ENCODE measurements at places on chromosomes 4 and X.

- no peak for DNase-seq
These were observed 349.4 kb downstream of the FAT4 start for GRCh38 chr4:125663896-125664767.

DNA sequence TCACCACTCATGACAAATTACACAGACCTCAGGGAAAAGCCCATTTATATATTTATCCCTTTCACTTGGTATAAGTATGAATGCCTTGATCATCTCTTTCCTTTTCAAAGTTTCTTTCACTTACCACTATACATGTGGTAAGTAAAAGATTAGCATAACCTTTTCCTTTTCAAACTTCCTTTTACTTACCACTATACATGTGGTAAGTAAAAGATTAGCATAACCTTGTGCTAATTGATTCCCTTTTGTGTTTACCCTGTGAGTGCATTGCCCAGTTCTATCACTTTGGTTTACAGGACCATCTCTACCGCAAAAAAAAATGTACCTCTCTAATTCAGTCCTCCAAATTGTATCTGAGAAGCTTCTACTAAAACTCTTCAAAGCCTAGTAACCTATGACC is 32.7 kb upstream of the TCEANC start:
- DNase-seq, result no peak

GRCh38 chr4:55303760-55304165 is 42.3 kb upstream of the SRD5A3 start:
- no peak for DNase-seq

DNA sequence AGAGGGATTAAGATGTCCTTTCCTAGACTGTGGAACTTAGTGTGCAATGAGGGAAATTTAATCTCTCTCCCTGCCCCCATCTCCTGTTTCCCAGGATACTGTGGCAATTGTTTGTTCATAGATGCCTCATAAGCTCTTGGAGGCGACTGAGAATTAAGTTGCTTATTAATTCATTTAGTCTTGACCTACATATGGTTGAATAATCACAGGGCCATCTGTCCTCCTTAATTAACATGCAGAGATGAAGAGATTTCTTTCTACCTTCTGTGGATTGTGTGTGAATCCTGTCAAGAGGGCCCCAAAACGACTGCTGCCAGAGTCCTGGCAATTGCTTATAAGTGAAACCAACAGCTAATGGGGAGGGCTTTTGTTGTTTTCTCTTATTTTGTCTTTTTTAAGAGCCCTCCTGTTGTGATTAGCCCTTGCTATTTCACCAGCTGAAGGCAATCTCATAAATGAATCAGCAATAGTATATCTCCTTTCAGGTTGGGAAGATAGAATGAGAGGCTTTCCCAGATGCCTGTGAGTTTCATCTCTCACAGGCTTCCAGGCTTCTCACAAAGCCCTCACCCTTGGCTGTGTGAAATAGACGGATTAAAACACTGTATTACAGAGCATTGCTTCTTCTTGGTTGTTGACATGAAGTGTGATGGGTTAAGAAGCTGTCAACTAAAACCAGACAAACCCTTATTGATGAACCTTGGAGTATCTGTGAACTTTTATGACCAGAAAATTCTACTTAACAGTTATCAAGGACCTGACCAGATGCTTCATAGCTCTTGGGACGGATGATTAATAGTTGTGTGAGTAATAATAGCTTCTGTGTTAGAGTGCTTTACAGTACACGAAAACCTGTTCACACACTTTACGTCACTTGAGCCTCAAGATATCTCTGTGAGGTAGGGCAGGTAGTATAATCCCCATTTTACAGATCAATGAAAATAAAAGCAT is 58.5 kb downstream of the PGRMC2 start:
- no peak for DNase-seq

DNA sequence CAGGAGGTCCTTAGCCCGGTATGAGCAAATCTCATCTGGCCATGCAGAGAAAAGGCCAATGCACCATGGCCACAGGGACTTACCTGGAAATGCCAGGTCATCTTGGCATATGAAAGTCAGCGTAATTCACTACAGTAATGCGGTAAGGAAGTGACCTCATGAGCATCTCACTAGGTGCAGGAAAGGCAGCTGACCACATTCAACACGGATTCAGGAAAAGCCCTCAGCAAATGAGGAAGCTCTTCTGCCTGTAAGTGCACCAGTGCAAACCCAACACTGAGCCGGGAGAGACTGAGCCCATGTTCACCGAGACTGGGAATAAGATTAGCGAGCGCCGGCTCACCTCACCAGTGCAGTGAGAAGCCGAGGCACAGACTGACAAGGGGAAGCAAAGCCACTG is 23.7 kb downstream of the LRPAP1 start:
- no peak for DNase-seq

GRCh38 chr4:151152028-151152427 is 52.6 kb downstream of the RPS3A start:
- no peak for DNase-seq

DNA sequence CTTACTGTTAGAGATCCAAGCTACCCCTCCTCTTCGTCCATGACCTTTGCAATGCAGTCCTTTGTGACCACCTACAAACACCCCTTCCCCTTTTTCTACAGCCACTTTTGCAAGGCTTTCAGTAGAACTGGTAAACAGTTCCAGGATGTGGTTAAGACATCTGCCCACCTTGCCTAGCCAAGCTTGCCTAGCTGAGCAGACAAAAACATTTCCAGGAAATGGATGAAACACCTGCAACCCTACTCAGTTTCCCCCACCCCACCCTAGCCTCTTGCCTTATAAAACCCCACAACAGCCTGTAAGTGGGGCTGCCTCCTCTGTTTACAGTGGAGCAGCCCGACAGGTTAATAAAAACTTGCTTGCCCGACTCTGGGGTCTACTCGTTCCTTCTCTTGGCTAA is 133.8 kb downstream of the ZC4H2 start:
- DNase-seq, result no peak

- no peak for DNase-seq
These were observed 76.1 kb downstream of the FTHL17 start for GRCh38 chrX:30995705-30996104.

GRCh38 chrX:57900975-57901374 is 9.3 kb downstream of the ZXDA start:
- DNase-seq, result no peak

GRCh38 chrX:37879692-37880091 is 32.3 kb upstream of the DYNLT3 start:
- no peak for DNase-seq

DNA sequence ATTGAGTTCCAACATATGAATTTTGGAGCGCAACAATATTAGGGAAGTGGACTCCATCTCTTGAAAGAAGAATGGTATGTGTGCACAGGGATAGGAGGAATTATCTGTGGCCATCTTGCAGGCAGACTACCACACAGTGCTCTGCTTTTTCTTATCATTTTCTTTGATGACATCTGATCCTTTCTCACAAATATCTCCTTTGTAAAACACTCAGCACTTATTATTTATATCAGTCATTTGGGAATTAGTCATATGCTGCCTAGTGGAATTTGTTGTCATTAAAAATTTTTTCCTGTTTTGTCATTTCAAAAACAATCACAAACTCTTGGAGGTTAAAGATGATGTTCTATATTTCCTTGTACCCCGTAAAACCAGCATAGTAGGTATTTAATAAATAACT is 444.3 kb upstream of the ATOH1 start:
- no peak for DNase-seq

GRCh38 chr4:165474784-165475705 is 96.2 kb downstream of the CPE start:
- DNase-seq, result no peak

DNA sequence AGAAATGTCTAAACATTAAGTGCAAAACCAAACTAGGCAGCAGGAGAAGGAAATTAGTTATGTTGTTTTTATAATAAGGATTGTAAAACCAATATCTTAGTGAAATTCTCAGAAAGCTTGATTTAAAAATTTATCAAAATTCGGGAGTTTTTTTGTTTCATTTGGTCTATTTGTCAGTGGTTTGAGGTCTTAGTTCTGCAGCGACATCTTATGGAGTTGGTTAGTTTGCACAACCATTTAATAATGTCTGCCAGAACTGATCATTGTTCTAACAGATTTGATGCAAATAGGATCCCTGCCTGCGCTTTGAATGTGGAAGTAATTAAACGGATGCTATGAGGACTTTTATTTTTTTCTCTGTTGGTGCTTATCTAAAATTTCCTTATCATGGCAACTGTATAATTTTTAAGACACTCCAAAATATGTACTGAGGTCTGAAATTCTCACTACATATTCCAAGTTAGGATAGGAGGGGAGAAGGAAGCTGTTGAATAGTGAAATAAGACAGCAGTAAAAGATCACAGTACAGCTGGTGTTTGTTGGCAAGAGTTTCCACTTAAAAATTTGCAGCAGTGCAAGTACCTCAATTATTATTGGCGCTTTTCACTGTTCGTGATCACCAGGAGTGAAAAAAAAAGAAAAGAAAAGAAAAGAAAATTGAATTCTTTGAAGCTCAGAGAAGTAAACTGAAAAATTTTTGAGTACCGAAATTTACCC is 2521.4 kb downstream of the ARAP2 start:
- DNase-seq, result no peak

DNA sequence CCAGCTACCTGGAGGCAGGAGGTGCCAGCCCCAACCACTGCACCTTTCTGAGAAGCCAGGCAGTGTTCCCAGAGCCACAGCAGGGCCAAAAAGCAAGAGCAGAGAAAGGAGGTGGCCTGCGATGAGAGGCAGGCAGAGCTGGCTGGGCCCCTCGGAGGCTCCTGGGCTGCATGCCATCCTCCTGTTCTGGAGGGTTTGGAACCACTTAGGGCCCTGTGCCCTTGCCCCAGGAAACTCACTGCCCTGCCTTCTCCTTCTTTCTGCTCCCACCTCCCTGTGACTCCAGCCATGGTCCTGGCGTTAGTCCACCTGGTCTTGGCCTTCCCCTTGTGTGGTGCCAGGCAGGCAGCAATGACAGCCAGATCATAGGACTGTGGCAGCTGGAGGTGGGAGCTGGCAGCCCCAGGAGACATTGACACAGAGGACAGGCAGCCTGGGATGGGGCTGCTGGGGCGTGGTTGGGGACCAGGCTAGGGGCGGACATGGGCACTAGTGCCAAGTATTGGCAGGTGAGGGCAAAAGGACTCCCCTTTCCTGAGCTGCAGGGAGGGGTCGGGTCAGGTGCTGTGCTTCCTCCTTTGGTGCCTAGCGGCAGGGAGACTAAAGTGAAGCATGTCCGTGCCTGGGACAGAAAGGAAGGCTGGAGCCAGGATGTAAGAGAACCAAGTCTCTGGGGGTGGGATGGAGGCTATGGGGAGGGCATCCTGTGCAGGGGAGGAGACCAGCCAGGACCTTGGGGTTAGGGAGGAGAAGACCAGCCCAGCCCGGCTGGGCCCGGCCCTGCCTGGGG is 1.4 kb downstream of the APLN start:
- no peak for DNase-seq

GRCh38 chr4:22637306-22637705 is 55.4 kb upstream of the GBA3 start:
- no peak for DNase-seq

GRCh38 chr4:169975131-169975837 is 50.9 kb downstream of the MFAP3L start:
- no peak for DNase-seq

DNA sequence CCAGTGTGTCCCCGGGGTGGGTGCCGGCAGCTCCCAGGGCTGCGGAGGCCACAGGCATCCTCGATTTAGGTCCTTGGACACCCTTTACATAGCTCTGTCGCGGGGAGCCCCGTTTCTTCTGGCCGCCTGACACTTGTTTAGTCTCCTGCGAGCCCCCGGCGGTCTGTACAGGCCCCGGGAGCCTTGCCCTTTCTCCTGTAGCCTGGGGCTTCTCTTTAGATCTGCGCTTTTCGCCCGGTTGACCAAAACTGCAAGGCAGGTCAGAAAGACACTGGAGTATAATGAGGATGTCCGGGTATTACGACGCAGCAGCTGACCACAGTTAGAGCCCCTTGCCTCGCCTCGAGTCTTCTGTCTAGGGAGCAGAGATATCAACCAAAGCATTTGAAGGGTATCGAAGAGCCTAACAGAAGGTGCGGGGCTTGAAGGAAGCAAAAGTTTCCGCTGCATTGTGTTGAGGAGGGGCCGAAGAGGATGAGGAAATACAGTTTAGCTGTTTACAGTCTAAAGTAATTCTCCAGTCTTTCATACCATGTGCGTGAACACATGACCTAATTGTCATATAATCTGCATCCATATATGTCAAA is 479 bp downstream of the BRCC3 start:
- DNase-seq, result no peak

DNA sequence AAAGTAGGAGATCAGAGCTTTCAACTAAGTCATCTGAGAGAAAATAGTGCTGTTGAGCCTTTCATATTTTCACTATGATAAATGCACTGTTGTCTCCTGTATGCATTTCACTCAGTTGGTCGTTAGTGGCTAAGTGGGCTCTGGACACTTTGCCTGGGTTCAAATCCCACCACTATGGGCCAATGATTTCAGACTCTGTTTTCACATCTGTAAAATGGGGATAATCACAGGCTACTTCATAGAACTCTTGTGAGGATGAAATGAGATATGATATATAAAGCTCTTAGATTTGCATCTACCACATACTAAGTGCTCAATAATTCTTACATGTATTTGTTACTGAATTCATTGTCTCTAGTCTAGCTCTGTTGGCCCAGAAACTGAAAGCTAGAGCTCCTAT is 16.8 kb downstream of the LNX1 start:
- no peak for DNase-seq

DNA sequence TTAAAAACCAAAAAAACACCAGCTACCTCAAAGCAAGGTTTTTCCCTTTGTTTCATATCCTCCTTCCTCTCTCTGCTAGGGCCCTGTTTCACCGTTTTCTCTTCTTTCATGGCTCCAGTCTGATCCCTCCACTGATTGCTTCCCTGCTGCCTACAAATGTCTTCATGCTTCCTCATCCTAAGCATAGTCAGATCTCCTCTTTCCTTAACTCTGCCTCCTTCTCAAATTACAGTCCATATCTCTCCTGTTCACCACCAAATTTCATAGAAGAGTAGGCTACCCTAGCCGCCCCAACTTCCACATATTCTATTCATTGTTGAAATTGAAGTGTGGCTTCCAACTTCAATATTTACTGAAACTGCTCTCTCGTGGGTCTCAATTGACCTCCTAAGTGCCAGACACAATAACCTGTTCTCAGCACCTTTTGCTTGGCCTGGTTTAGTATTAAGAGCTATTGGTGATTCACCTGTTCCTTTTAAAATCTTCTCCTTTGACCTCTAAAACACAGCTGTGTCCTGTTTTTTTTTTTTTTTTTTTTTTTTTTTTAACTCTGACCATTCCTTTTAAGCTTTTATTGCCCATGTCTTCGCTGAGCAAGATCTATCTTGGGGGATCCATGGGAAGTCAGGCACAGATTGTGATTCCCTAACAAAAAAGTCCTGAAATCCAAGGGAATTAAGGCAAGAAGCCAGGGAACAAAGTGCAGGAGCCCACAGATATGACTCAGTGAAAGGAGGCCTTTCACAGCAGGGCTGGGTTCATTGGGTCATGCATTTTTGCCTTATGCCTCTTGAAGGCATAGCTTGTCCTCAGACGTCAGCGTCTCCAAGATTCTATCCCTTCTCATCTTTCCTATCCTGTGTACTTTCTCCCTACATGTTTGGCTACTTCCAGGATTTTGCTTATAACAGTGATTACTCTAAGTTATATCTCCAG is 85.4 kb downstream of the RPS3A start:
- no peak for DNase-seq

DNA sequence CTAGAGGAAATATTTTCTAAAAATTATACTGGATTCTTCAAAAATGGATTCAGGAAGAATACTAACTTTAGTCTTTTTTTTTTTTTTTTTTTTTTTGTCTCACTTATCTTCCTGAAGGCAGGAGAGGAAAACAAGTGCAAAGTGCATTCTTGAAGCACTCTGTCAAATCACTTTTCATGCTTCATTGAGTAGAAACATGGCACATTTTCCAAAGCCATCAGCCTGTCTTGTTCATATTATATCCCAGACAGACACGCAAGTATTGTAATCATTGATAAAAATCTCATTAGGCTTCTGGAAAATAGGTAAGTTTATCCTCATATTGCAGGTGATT is 1.2 kb downstream of the BBS12 start:
- no peak for DNase-seq
